AG04449 (cell line): ENCODE measurements at places on chromosomes 3 and 15.

DNA sequence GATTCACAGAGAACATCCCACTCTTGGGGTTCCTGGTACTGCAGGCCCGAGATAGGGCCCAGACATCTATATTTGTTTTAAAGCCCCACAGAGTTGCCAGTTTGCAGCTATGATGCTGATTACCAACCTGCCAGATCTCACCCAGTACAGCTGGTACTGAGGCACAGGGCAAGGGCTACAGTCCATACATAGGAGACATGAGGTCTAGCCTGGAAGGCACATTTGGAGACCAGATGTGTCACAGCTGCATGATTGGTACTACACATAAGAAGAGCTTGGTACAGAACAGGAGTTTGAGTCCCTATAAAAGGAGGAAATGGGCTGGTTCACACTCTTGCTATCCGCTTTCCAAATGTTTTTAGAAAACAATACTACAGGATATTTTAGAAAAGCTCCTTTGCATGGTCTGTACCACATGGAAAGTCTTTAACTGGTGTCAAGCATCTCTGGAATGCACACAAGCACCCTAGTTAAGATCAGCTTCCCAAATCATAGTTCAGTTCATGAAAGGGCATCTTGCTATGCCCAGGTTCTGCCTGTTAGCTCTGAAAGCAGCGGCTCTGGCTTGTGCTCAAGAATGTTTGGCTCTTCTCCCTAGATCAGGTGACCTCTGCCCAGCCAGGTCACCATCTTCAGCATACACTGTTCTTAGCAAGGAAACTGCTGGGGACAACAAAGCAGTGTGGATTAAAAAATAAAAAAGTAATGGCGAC is 20.6 kb downstream of the MTMR14 start:
- DNase-seq, result peak; percentile 14

GRCh38 chr3:43214616-43215015 is 71.7 kb upstream of the SNRK start:
- DNase-seq, result no peak

DNA sequence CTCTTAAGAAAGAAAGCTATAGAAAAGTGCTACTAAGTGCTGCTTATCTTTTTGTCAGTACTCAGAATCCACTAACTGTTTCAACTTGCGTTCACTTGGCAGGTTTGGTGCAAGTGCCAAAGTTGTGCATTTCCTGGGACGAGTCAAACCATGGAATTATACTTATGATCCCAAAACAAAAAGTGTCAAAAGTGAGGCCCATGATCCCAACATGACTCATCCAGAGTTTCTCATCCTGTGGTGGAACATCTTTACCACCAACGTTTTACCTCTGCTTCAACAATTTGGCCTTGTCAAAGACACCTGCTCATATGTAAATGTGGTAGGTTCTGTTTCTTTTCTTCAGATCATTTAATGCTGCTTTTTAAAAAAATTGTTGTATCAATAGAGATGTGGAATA is 32.6 kb downstream of the GYG1 start:
- DNase-seq, result no peak

GRCh38 chr3:126732281-126733060 is 28.4 kb downstream of the CHCHD6 start:
- DNase-seq, result no peak

DNA sequence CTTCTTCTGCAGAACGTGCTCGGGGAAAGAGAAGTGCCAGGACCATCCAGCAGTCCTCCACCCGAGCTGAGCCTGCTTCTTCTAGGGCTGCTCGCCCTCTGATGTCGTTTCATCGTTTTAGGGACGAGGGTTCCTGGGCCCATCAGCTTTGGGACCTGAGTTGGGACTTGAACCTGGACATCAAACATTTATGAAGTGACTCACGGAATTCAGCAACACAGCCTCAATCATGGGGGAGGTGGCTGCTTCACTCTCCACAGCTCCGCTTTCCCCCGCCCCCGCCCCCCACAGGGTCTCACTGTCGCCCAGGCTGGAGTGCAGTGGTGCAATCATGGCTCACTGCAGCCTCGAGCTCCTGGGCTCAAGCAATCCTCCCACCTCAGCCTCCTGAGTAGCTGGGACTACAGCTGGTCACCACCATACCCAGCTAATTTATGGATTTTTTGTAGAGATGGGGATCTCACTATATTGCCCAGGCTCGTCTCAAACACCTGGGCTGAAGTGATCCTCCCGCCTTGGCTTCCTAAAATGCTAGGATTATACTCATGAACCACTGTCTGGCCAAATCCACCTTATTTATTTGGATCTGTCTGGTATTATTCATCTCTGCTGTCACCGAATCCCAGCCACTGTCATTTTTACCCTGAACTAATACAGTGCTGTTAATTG is 725 bp upstream of the SCAMP2 start:
- no peak for DNase-seq

DNA sequence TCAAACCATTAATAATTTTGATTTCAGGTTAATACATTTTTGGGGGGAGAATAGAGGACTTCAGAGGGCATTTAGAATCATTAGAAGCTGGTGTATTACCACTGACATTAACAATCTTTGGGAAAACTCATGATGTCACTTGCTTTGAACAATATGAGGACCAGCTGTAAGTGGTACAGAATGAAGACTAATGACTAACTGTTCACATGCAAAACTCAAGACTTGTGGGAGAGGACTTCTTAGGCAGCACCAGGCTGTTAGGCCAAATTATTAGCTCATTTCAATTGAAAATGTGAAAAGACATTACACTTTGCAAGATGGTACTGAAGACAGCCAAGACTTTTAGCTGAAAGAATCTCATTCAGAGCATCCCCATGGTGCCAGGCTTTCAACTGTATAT is 426.2 kb upstream of the ADAMTS9 start:
- no peak for DNase-seq

- DNase-seq, result no peak
These were observed 29.3 kb downstream of the CCNL1 start for GRCh38 chr3:157130467-157131251.

DNA sequence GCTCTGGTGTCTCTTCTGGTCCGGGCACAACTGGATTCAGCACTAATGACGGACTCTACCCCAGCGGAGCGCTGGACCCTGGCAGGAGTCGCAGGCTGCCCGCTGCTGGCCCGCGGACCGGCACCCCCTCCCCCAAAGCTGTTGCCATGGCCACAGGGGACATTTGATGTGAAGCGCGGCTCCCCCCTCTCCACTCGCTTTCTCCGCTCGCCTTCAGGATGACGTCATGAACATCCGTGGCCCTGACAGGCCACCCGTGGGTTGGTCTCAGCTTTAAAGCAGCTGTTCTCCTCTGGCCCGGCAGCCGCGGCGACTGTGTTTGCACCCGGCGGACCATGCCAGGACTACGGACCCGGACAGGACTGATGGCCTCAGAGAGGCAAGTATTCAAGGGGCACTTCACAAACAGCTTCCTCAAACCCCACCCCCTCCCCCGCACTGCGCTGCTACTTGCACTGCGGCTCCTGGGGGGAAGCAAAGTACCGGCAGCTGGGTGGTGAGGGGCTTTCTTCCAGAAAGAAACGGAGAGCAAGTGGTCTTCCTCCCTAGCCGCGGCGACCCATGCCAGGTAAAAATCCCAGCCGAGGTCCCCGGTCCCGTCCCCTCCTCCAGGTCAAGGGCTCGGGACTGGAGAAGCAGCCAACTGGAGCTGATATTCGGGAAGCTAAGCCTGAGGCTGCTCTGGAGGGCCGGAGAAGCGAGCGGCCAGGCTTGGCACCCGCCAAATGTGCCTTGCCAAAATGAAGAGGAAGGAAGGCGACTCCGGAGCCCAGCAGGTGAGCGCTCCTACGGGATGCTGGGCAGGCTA is 16.6 kb upstream of the AEN start:
- no peak for DNase-seq

DNA sequence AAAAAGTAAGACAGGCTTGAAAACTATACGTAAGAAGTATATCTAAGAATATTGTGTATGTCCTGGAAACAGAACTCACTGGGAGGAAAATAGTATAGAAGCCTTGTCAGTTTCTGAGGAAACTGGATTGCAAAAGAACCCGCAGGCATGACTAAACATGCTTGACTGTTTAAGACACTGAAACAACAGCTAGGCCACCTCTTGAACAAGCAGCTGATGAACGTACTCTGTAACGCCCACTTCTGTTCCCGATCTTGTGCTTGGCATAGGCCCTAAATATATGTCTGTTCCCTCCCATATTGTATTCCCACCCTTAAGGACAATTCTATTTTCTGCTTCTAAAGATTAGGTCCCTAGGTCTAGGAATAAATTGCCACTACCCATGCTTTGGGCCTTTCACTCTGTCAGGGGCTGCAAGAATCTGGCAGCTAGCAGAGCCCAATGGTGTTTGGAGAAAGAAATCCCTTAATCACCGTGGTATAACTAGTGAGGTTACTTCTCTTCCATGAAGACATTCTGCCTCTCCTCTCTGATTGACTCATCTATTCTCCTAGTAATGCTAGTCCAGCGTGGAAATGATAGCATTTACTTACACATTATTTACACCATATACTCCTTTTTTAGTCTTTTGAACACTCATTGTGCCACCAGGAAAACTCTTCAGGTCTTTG is 46.2 kb downstream of the CD200 start:
- DNase-seq, result no peak

GRCh38 chr15:39799552-39800011 is 16.9 kb upstream of the FSIP1 start:
- no peak for DNase-seq

DNA sequence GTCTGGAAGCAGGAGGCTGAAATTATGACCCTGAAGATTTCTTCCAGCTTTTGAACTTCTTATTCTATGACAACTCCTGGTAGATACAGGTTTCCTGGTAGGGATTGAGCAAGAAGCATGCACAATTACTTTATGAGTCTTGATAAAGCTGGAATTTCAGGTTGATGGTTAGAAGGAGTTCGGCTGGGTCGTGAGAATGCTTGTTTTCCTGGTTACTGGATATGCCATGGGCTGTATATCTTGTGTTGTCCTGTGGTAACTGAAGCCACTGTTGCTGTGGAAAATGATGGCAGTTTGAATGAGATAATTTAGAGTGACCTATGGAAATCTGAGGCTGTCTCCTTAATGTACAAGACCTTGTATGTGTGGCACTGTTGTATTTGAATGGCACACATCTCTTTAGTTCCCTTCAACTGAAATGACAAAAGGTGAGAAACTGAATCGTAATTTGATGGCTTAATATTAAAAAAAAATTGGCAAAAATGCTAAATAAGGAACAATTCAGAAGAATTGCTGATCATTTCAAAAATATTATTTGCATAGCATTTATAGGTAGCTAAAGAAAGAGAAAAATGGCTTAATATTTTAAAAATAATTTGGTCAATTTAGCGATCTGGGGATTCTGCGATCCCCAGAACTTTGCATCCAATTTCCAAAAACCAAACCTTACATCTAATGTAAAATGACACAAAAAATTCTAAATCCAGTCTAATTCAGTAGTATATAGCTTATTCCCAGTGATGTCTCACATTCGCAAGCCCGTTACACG is 1.1 kb upstream of the UBE2E1 start:
- no peak for DNase-seq

DNA sequence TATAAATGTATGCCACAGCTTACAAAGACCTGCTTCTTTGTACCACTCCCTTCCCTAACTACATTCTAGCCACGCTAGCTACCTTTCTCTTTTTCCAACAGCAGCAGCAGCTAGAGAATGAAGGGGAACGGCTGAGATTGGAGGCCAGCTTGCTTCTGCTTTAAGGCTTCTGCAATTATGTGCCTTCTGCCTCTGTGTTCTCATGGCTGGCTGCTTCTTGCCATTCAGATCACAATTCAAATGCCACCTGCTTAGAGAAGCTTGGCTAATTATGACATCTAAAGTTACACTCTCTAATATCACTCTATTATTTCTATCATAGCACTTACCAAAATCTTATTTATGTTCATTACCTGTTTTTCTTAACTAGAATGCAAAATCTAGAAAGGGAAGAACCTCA is 95.2 kb downstream of the RYK start:
- DNase-seq, result no peak

- no peak for DNase-seq
These were observed 2.7 kb downstream of the PAK6 start for GRCh38 chr15:40241269-40242212.

DNA sequence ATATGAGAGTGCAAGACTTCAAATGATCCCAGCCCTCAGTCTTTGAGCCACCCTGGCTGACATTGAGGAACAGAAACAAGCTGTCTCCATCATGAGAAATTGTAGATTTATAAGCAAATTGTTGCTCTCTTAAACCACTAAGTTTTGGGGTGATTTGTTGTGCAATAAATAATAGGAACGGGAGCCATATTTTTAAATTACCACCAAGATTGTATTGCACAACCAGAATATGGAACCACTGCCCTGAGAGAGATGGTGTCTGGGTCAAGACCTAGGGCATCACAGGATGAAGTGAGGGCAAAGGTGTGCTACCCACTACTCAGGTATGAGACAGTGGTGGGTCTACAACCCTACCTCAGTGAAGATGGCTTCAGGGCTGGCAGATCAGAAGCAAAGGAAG is 2.3 kb upstream of the CFAP92 start:
- DNase-seq, result no peak

DNA sequence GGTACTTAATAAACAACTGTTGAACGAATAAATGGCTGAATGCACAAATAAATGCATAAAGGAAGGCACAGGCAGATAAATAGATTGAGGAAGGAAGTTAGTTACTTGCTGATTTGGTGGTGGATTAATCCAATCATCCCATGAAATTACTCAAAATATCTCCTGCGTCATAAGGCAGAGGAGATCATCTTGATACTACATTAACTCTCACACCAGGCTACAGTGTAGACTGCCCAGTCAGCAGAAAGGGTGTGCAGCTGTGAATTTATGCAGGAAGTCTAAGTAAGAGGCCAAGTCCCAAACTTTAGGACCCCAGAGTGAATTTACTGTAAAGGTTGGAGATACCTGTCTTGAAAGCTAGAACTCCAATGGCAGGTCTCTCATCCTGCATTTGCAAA is 38.6 kb downstream of the PRICKLE2 start:
- DNase-seq, result no peak

DNA sequence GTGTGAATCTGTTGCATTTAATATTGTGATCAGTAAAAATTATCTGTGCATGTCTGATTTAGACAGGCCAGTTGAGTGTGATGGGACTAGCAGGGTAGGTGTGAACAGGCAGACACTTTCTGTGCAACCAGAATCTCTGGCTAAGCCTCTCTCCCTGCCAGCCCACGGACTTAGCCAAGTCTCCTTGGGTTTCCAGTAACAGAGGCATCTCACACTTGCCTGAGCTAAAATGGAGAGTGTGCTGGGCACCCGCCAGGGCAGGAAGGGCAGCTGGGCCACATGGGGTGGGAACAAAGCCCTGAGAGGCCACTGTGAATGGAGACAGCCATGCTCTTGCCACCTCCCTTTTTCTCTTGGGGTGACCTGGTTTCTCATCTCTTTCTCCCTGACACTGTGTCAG is 12.5 kb upstream of the RPS27L start:
- no peak for DNase-seq

DNA sequence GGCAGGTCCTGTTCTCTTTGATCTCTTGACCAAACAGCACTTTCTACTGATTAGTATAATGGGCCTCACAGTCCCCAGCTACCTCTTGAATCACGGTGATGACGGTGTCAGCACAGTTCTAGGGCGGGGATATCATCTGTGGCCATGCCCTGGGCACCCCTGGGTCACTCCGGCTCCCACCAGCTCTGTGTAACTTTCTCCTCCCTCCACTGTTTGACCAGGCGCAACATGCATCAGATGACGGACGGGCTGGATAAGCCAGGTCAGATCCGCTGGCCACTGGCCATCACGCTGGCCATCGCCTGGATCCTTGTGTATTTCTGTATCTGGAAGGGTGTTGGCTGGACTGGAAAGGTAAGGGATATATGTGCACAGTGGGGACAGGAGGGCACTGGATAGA is 29.6 kb downstream of the SLC6A1 start:
- no peak for DNase-seq
